Caudate nucleus (tissue), 63 donors: ENCODE measurements at places on chromosomes 16 and 17.
A peak's percentile ranks its signal among the peaks of the same experiment; 100 is the strongest.

DNA sequence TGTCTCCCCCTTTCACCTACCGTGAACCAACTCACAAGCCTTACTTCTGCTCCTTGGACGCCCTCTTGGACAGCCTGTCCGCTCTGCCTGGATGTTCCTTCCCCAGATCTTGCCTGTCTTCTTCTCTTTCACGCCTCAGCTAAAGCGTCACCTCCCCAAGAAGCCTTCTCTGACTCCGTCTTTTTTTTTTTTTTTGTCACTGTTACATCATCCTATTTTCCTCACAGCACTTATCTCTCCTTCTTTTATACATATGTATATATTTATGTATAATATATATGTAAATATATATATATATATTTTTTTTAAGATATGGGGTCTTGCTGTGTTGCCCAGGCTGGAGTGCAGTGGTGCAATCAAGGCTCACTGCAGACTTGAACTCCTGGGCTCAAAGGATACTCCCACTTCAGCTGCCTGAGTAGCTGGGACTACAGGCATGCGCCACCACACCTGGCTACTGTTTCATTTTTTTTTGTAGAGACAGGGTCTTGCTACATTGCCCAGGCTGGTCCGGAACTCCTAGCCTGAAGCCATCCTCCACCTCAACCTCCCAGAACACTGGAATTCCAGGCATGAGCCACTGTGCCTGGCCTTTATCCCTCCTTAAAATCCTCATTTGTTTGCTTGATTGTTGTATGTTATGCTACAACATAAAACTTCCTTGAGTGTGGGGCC lies 16.5 kb upstream of the AKTIP start:
- DNase-seq = no peak

DNA sequence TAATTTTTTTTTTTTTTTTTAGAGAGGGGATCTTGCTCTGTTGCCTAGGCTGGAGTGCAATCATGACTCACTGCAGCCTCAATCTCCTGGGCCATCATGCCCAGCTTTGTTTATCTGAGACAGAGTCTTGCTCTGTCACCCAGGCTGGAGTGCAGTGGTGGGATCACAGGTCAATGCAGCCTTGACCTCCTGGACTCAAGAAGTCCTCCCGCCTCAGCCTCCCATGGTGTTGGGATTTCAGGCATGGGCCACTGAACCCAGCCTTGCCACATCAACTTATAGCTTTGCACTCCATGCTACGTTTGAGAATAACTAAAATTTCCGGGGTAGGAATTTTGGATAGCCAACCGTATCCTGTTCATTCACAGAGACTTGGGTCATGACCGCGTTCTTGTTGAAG lies 30.6 kb downstream of the RNF213 start:
- no peak for DNase-seq

DNA sequence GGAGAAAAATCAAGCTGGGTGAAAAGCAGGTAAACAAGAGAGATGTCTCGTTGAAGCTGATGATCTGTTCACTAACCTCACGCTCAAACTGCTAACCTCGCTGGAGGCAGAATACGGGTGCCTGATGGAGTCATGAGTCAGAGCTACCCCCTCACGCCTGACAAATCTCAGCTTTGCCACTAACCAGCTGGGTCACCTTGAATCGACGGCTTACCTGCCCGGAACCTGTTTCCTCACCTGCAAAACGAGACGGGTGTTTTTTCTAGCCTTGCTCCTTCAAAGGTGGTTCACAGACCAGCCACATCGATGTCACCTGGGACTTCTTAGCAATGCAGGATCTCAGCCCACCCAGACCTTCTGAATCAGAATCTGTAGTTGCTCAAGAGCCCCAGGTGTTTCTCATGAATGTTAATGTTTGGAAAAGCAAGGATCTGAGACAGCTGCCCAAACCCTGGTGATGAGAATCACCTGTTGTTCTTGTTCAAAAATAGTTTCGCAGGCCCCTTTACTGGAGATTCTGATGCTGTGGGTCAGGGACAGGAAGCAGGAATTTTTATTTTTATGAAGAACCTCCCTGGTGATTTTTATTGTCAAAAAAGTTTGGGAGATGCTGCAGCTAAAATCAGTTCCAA lies 56.9 kb downstream of the MARCHF10 start:
- DNase-seq = peak; percentile 47

- DNase-seq = no peak
These were observed 7.4 kb upstream of the TMEM220 start for GRCh38 chr17:10737168-10737622.

DNA sequence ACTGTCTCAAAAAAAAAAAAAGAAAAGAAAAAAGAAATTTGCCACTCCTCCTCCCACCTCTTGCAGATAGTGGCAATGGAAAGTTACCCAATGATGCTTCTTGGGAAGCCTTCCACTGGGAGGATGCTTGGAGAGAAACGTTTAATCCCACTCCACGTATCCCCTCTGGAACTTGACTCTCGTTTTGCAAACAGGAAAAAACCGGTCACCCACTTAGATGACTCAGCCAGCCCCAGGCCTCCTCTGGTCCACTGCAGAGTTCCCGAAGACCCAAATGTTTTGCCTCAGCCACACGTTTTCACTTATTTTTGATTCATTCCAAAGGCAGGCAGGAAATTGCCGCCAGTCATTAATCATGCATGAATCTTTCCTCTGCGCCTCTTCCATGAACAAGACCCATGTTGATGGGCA lies 9.3 kb upstream of the TNFRSF17 start:
- no peak for DNase-seq

DNA sequence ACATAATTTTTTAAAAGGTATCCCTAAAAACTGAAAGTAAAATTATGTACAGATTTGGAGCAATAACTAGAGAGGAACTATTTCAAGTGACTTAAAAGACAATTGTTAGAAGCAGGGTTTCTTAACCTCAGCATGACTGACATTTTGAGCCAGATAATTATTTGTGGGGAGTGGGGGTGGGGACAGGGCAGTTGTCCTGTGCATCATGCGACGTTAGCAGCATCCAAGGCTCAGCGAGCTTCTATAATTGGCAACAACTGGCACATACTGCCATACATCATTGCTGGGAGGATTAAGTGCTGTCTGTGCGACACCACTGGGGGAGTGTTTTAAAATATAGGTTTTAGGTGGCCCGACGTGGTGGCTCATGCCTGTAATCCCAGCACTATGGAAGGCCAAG lies 27.1 kb downstream of the GABARAPL2 start:
- no peak for DNase-seq

- no peak for DNase-seq
These were observed 29.1 kb downstream of the TMEM100 start for GRCh38 chr17:55693254-55694216.

- no peak for DNase-seq
These were observed 162.8 kb upstream of the ZFHX3 start for GRCh38 chr16:73210686-73211085.

DNA sequence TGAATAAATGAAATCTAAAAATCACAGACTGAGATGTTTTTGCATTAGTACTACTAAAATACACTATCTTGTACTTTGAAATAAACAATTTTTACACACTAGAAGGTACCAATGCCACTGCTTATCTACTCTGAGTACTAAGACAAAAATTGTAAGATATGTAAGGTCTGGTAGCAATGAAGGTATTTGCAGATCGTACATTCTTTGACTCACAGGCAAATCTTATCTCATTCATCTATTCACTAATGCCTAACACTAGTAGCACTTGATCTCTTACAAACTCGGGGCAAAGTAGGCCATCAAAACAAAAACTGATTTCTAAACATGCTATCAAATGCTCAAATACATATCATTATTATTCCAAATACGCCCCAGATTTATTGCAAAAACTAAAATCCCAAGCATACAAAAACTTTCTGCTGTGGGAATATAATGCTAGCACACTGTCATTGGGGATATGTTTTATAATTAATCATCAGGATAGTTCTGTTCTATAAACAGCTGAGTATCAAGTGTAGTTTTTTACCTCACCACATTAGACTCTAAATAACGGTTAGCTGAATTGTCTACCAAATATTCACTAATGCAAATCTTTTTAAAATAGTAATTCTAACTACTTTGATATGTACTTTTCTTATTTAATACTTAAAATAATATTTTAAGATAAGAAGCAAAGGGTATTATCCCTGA lies 68.0 kb downstream of the MED13 start:
- no peak for DNase-seq

- DNase-seq = no peak
These were observed 12.6 kb downstream of the CHST6 start for GRCh38 chr16:75482434-75483205.

DNA sequence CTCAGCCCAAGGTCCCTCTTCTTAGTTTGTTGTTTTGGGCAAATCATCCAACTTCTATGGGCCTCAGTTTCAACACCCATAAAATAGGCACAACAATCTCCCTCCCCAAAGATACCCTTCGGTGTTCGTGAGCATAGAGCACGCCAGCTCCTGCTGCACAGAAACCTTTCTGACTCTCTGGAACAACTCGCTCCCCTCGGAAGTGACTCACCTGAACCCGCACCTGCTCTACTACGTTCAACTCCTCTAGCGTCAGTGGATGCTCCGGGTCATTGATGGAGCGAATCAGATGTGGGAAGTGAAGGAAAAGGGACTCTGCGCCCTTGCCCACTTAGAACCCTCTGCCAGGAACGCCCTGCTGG lies 445 bp downstream of the CIAO2B start:
- no peak for DNase-seq

GRCh38 chr17:6355196-6355595 lies 79.7 kb downstream of the AIPL1 start:
- DNase-seq = no peak

- no peak for DNase-seq
These were observed 288.3 kb downstream of the CPPED1 start for GRCh38 chr16:12515346-12515745.

GRCh38 chr17:77580531-77581270 lies 377.8 kb upstream of the TNRC6C start:
- DNase-seq = no peak

DNA sequence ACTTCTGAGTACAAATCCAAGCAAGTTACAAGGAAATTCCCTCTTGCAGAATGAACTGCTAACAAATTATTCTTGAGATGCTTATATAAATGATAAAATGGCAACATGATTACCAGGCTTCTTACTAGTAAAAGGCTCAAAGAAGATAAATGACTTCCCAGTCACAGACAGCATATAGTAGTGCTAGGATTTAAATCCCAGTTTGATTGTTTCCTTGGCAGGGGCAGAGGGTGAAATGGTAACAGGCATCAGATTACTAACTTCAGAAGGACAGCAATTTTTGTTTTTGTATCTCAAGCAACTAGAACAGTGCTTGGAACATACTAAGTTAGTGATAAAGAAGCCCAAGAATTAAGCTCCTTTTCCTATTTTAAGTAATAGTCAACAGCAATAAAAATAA lies 102.8 kb downstream of the SSH2 start:
- no peak for DNase-seq

DNA sequence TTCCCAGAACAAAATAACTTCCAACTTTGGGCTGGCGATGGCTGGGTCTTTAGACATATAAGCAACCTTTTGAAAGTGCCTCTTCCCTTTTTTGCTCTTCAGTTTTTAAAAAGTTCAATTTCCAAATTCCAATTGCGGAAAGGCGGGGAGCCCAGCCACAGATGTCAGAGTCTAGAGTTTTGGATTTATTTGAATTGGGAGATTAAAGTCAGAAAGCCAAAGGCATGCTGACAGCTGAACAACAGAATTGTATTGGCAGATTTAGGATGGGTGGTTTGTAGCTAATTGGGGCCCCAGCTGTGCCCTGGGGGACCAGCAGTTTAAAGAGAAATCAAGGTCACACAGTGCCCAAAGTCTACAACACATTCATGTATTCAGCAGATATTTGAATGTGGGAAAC lies 10.5 kb downstream of the YPEL2 start:
- DNase-seq = no peak

GRCh38 chr16:945271-946047 lies 25.3 kb downstream of the LMF1 start:
- DNase-seq = no peak

GRCh38 chr16:72654535-72654934 lies 393.4 kb downstream of the ZFHX3 start:
- DNase-seq = no peak

GRCh38 chr17:76727745-76728456 lies 1.3 kb downstream of the METTL23 start:
- no peak for DNase-seq

- no peak for DNase-seq
These were observed 20.8 kb downstream of the ZFPM1 start for GRCh38 chr16:88473666-88474534.
